ENCODE measurements at places on chromosomes 5 and 9. TPM values are rescaled to one million over a fixed set of nuclear protein-coding genes. Genes with fewer than 3 reads are reported as not detected.

Gene KCNMB1
- total RNA-seq, result 0.86 TPM

Gene DRD1
- total RNA-seq, result 0.06 TPM

Gene FOXI1
- not detected for total RNA-seq

Gene SPINK13
- total RNA-seq, result not detected

Gene BHMT2
- total RNA-seq, result 8.0 TPM

Gene SH3RF2
- 11.9 TPM for total RNA-seq

Gene NIM1K
- total RNA-seq, result not detected

Gene PTGES
- total RNA-seq, result 3.9 TPM

Gene PRRC1
- total RNA-seq, result 47.8 TPM

Gene RIMOC1
- 8.1 TPM for total RNA-seq

Gene PCDHGB5
- total RNA-seq, result 0.09 TPM

All from Daoy (cell line).